ENCODE measurements at places on chromosomes 3 and 15.

GRCh38 chr15:62653122-62653521, 389.4 kb upstream of the TPM1 start:
- DNase-seq: peak; percentile 17

- DNase-seq: peak; percentile 85
Observed at GRCh38 chr3:197298341-197298944, at the start of gene DLG1. Gene DLG1 (minus strand): TSS chr3:197298612. CDS start chr3:197297204, 1,408 bp downstream.

GRCh38 chr15:62163397-62164013, 1.6 kb downstream of the C2CD4B start:
- DNase-seq: no peak

DNA sequence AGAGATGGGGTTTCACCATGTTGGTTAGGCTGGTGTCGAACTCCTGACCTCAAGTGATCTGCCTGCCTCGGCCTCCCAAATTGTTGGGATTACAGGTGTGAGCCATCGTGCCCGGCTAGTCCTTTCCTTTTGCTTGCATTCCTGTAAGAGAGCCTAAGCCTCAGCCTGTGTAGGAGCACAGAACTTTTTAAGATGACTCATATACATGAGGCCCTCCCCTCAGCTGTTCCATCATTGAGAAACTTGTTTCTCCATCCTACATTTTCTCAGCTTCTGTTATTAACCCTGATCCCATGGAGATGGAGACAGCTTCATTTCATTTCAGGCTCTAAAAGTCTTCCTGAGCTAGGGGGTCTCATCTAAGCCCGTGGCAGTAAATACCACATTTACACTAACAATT, 123.3 kb downstream of the PLOD2 start:
- no peak for DNase-seq

- DNase-seq: peak; percentile 42
Observed at GRCh38 chr3:186566772-186567071, 417 bp downstream of the TBCCD1 start.

DNA sequence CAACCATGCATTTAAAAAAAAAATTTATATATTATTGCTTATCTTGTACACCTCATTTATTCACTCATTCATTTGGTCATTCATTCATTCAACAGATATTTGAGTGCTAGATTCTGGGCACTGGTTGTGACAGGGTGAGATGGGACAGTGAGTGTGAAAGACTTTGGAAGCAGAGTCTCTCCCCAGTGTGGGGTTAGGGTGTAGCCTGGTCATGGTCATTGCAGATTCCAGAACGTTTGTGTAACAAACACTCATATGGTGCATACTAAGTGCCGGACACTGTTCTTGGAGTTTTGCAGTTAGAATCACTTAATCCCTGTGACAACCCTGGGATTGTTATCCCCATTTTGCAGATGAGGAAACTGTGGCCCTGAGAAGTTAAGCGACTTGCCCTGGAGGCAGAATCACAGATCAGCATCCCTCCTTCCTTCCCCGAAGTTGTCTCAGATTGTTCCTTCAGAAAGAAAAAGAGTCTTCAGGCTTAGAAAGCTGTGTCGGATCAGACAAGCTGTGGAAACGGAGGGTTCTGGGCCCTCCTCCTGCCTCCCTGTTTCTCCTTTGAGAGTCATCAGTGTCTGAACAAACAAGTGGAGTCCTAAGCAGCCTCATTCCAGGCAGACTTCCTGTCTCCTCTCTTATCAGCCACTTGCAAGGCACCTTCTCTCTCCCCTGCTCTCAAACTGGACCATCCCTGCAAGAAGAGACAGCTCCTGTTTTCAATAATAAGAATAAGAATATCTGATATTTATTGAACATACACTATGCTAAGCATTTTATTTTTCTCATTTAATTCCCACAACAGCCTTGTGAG, 6.3 kb downstream of the LOXL1 start:
- DNase-seq: no peak

GRCh38 chr15:44719293-44719999, 8.1 kb downstream of the B2M start:
- peak; percentile 8 for DNase-seq

DNA sequence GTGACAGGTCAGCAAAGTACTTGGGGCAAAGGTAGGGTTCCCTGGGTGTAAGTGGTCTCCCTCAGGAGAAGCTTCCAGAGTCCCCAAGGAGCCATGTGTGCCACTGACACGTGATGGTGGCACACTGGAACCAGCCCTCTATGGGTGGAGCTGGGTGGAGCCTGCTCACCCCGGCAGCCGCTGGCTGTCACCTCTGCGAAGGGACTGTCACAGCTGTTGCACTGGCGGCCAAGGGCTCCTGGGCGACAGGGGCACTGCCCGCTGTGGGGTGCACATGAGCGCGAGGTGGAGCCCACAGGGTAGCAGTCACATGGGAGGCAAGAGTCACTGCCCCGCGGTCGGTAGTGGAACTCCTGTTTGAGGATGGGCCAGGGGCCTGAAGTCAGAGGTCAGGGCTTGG, 12.0 kb downstream of the CELSR3 start:
- DNase-seq: no peak

GRCh38 chr3:11384074-11384473, 111.9 kb downstream of the ATG7 start:
- DNase-seq: no peak

GRCh38 chr3:195179776-195180489, 91.0 kb downstream of the XXYLT1 start:
- DNase-seq: peak; percentile 32

- no peak for DNase-seq
Observed at GRCh38 chr15:27617013-27617412, 482.1 kb downstream of the OCA2 start.

DNA sequence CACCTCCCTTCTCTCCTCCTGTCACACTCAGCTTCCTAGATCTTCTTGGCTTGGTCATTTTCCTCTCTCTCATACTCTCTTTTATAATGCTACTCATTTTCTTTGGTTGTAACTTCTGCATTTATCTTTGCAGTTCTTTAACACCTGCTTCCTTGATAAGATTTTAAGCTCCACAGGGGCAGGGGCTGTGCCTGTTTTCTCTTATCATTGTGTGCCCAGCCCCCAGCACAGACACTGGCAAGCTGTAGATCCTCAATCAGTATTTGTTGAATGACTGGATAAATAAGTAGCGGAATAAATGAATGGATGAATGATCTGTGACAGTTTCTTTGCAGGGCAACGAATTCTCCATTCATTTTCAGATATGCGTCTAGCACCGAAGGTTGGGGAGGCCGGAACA, 64.3 kb upstream of the MEX3B start:
- no peak for DNase-seq

DNA sequence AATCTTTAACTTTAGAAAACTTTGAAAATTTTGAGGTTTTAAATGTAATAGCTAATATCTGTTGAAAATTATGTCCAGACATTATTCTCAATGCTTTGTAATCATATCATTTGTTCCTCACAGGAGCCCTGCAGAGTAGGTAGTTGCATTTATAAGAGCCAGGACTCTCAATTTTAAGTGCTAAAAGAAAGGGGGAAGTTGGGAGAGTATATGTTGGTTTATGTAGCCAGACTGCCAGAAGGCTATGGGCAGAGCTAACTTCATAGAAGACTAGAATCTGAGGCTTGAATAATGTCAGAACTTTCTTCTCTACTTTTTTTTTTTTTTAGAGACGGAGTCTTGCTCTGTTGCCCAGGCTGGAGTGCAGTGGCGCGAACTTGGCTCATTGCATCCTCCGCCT, 9.1 kb downstream of the VPS8 start:
- DNase-seq: peak; percentile 35

GRCh38 chr3:120062474-120062873, 31.8 kb downstream of the GSK3B start:
- DNase-seq: peak; percentile 52

DNA sequence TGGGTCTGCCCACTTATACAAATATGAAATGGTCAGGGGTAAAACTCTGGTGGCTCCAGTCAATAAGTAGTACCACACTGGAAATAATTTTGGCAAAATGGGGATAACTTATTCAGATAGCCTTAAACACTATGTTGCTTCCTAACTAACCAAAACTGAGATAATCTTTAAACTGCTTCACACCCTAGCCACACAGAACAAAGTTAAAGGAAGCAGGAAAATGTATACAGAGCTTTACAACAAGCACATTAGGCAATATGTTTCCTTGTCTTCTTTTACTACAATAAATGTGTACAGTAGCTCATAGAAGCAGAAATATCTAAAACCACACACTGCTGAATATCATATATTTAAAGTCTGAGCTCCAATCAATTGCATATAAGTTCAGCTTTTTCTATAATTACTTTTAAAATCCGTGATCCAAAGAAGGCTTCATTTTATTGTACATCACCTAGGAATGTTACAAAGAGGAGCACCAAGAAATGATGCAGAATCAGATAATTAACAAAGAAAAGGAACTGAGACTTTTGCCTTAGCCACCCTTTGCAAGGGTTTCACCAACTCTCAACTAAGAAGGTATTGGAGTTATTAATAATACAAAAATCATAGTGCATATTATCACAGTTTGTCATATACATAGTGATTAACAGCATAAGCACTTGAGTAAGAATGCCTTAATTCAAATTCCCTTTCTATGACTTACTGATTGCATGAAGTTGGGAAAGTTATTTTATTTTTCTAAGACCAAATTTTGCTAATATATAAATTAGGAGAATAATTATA, 9.2 kb upstream of the SSR3 start:
- no peak for DNase-seq

All from Kasumi-1 (cell line).